ENCODE measurements at places on chromosomes 7 and 10. TPM values are rescaled to one million over a fixed set of nuclear protein-coding genes. Genes with fewer than 3 reads are reported as not detected.

DNA sequence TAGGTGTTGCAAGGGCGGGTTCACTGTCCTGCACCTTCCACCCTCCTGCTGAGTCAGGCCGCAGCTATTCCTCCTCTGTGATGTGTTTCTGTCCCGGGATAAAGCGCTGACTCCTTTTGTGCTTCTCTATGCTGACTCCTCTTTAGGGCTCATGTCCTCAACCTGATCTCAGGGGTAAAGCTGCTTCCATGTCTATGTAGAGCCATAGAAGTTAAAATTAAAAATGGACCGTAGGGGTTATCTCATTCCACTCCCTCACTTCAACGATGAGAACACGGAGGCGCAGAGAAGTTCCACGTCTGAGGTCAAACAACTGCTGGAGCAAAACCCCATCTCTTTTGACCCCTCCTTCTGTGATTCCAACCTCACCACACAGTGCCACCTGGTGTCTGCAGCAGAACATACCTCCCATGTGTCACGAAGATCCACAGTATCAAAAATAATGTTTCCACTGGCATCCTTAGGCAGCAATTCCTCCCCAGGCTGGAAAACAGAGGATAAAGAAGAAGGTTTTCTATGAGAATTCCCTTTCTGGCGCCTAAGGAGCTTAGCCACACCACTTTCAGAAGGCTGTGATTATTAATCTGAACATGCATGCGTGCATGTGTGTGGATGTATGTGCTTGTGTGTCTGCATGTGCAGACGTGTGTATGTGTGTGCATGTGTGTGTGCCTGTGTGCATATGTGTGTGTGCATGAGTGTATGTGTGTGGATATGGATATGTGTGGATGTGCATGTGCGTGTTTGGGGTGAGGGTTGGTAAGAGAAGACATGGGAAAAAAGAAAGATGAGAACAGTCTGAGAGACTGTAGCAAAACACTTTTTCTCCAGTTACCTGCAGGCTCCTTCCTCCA lies 81.2 kb upstream of the UCN3 start:
- DNase-seq, result peak; percentile 28

DNA sequence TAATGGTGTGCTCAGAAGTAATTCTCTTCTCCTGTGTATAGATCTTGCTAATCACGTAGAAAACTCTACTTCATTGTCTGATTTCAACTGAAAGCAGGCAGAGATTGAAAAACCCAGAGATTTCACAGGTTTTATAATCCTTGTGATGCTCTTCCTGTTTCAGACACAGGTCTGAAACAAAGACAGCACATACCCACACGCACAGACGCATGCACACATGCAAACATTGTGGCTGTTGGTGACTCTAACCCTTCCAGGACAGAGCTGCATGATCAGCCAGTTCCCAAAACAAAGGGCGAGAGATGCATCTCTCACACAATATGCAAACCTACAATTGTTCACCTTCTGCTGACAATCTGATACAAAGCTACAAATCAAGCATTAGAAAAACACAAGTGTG lies 11.1 kb upstream of the TFEC start:
- DNase-seq, result no peak

- no peak for DNase-seq
Measured at GRCh38 chr7:105691082-105691679, 109.9 kb upstream of the EFCAB10 start.

The CCDC172 gene
- polyA plus RNA-seq, result not detected

Measured in right renal pelvis (tissue), 4 donors.